ENCODE measurements at places on chromosomes 4 and X.

DNA sequence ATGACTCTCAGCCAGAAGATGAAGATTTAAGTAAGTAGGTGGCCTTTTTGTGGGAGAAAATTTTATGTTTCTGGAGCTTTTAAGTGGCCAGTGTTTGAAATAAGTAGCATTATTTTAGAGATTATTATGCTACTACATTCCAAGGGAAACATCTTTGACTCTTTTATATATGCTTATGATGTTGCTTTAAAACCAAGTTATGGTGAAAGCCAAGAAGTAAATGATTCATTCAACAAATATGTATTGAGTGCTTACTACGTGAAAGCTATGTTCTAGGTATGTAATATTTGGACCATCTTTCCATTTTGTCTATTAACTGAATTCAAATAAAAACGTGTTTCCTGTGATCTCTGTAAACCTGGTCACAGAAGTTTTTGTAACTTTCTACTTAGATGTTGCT, 58.3 kb downstream of the ZFX start:
- no peak for DNase-seq

- DNase-seq = no peak
Measured at GRCh38 chr4:17480210-17480927, 31.5 kb downstream of the QDPR start.

DNA sequence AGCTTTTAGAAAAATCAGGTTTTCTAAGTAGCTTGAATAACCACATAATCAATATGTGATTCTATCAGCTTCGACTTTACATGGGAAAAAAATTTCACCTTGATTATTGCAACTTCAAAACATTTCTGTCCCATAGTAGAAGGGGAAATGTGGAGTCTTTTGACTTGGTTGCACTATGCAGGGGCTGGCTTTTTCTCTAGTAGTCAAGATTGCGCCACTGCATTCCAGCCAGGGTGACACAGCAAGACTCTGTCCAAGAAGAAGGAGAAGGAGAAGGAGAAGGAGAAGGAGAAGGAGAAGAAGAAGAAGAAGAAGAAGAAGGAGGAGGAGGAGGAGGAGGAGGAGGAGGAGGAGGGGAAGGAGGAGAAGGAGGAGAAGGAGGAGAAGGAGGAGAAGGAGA, 84.9 kb downstream of the MAML3 start:
- no peak for DNase-seq

GRCh38 chrX:112868586-112868985, 28.0 kb upstream of the AMOT start:
- DNase-seq = no peak

DNA sequence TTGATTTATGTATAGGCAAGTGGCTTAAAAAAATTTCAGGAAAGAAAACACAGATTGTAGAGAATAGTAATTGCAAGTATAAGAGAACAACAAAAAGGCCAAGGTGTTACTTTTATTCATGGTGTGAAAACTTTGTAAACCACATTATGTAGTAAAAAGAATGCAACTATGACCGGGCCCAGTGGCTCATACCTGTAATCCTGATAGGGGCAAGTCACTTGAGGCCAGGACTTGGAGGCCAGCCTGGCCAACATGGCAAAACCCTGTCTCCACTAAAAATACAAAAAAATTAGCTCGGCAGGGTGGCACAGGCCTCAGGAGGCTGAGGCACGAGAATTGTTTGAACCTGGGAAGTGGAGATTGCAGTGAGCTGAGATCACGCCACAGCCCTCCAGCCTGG, 131.7 kb downstream of the DCK start:
- no peak for DNase-seq

DNA sequence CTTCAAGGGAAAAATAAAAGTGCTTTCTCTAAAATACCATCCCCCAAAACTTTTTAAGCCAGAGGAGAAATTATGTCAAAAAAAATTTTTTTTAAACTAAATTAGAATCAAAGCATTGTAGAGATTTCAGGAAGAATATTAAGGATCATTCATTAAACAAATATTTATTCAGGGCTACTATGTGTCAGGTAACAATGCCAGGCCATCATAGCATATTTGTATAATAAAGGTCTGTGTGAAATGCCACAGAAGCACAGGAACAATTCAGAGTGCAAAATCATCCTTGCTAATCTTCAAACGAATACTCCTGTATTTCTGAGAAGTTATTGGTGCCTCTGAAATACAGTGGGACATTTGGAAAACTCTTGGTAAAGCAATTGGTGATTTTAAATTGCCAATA, 2.0 kb downstream of the CCDC160 start:
- DNase-seq = no peak

DNA sequence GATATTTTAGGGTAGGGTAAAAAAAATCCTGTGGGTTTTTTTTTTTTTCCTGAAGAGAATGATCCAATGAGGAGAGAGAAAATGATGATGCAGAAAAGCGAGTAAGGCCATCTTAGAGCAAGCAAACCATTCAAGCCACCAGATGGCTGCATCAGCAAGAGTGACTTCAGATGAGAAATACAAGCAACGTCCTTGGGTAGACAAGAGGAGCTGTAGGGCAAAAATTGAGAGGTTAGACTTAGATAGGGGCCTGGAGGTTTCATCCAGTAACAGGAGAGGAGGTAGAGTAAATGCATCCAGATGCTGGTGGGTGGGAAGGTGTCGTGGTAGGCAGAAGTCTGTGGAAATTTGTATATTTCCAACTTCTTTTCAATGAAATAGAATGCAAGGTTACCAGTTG, 14.6 kb downstream of the FTHL17 start:
- DNase-seq = no peak

- DNase-seq = no peak
Measured at GRCh38 chrX:150642423-150642822, 50.8 kb upstream of the MTMR1 start.

DNA sequence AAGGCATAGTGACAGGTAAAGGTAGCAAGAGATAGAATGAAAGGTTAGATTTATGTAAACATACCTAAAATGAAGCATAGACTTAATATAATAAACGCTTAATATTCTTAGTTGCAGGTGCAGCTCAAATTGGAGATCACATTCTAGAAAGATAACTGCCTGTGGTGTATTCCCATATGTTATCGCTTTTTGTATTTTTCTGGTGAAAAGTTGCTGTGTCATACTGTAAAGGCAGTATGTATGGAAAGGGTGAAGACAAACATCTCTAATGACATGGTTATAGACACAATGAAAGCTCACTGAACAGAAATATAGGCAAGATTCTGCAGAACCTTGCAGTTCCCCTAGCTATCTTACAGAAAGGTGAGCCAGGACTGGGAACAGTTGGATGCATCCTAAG, 240.3 kb downstream of the DCLK2 start:
- no peak for DNase-seq

- DNase-seq = no peak
Measured at GRCh38 chrX:36388901-36389300, 469.4 kb downstream of the CFAP47 start.

GRCh38 chrX:39560271-39560670, 537.5 kb downstream of the BCOR start:
- DNase-seq = no peak

DNA sequence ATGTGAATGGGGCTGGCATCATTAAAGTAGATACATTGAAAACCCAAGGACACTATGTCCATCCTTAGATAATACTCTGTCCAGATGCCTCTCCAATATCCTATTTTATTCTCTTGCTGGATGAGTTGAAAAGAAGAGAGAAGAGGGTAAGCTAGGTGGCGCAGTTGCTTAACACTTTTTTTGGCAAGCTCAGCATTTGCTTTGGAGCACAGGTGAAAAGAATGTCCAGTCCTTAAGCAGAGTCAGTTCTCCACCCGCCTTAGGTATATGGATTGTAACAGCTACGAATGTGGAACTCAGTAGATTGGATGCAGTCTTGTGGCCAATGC, 208.4 kb downstream of the NWD2 start:
- no peak for DNase-seq

DNA sequence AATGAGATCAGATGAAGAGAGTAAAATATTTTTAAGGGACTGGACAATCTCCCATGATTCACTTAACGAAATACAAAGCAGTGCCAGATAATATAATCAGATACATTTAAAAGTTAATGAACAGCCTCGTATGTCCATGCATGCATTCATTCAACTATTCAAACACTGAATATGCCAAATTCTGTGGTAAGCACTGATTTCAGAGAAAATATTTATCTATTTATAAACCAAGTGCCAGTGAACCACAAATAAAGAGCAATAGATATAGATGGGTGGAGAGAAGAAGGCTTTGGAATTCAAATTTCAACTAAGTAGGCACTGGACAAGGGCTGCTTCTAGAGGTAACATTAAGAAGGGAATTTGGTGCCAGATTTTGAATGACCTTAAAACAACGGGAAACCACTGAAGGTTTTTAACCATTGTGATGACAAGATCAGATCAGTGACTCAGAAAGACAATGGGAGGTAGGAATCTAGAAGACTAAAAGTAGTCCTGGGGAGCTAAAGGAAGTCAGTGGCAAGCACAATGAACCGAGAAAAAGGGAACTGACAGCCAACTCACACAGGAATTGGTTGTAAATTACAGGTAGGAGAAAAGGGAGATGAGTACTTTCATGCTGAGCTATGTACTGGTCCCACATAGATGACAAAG, 14.2 kb downstream of the ELOVL6 start:
- DNase-seq = no peak

- DNase-seq = no peak
Measured at GRCh38 chrX:9657590-9658256, 107.9 kb downstream of the GPR143 start.
